CD8-positive, alpha-beta T cell (primary cell): ENCODE measurements at places on chromosomes 6 and 20.
A peak's percentile ranks its signal among the peaks of the same experiment; 100 is the strongest.

GRCh38 chr20:49252556-49253350, 25.1 kb downstream of the ZNFX1 start:
- no peak for DNase-seq

DNA sequence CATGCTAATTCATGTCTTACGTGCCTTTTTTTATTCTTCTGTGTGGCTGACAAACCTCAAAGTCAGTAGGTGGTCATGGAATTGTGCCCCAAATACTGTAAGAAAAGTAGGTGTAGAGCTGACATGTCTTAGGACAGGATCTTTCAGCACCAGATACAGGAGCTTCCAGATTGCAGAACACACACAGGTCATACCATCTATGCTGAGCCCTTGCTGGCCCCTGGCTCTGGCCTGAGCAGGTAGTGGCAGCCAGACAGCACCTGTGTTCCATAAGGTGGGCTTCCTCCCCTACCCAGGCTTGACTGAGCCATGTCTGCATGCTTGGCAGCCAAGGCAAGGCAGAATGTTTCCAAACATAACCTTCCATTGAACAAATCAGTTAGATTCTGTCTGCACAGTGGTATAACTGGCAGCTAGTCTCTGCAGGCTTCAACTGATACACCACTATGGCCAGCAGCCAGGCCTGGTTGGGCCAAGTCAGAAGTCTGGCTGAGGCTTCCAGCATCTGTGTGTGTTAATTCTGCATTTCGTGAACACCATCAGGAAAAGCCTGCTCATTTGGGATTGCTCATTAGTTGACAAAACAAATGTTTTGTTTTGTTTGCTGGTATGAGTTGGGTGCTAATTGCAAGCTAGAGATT, 366.5 kb downstream of the FOXA2 start:
- no peak for DNase-seq

- DNase-seq = no peak
Measured at GRCh38 chr6:124963831-124964763, 1.9 kb downstream of the RNF217 start.

GRCh38 chr20:23147964-23148730, 62.0 kb upstream of the CD93 start:
- no peak for DNase-seq

DNA sequence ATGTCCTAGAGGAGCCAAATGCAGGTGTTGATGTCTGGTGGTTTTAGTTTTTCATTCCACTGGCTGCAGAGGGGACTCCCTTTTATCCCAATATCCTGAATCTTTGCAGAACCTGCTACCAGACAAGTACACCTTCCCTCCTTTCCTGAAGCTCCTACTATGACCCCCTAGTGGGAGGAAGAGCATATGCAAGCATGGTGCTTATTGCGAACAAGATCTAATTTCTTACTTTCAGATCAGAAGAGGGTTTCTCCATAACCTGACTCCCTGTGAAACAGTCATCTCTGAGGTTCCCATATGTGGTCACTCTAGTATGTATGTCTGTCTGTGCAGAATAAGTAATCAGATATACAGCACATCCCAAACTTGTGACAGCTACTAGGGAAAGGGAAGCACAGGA, 277.2 kb downstream of the ARHGAP18 start:
- no peak for DNase-seq

DNA sequence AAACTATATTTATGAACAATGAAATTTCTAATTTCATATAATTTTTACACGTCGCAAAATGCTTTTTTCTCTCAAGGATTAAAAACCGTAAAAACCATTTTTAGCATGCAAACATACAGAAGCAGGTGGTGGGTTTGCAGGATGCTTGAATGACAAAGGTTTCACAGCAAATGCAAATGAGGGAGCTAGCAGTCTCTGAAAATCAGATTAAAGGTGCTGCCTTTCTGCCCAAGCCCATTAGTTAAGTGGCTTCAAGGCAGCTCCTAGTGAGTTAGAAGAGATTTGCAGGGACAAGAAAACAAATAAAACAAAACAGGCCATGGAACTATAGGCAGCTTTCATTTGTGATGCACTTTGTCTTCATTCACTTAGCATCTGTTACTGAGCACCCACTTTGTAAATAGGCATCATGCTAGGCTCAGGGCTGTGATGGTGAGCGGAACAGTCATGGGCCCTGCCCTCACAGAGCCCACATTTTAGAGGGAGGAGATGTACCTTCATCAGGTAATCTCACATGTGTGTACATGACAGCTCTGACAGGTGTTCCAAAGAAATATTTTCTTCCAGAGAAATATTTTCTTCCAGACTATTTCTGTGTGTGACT, 29.5 kb downstream of the NAPB start:
- no peak for DNase-seq

- peak; percentile 42 for DNase-seq
Measured at GRCh38 chr6:32852018-32852843, 1.3 kb downstream of the TAP1 start.

GRCh38 chr20:45937765-45938164, 3.3 kb downstream of the PCIF1 start:
- DNase-seq = no peak

- no peak for DNase-seq
Measured at GRCh38 chr6:137958811-137959565, 91.9 kb downstream of the TNFAIP3 start.

DNA sequence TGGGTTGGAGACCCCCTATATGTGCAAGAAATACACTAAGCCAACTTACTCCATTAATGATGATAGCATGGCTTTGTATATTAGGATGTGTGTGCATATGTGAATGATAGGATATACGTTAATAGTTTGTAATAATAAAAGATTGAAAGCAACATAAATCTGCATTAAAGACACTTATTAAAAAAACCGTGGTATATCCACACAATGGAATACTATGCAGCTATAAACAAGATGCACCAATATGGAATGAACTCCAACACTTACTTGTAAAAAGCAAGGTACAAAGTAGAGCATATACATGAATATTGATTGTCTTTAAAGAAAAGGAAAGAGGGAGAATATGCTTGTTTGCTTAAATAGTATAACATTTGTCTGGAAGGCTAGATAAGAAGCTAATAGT, 68.0 kb downstream of the UST start:
- DNase-seq = no peak
